Stimulated activated CD8-positive, alpha-beta memory T cell treated with anti-CD3 and anti-CD28 coated beads, Interleukin-15, amount 100 ng/mL, for 4 hours (primary cell): ENCODE measurements at places on chromosomes 16 and 17.

- DNase-seq: no peak
Observed at GRCh38 chr17:59890720-59891119, 2.0 kb downstream of the TUBD1 start.

GRCh38 chr17:51010173-51010675 lies 110.4 kb downstream of the SPAG9 start:
- DNase-seq: no peak

- no peak for DNase-seq
Observed at GRCh38 chr16:5309946-5310611, 212.5 kb upstream of the EEF2KMT start.

DNA sequence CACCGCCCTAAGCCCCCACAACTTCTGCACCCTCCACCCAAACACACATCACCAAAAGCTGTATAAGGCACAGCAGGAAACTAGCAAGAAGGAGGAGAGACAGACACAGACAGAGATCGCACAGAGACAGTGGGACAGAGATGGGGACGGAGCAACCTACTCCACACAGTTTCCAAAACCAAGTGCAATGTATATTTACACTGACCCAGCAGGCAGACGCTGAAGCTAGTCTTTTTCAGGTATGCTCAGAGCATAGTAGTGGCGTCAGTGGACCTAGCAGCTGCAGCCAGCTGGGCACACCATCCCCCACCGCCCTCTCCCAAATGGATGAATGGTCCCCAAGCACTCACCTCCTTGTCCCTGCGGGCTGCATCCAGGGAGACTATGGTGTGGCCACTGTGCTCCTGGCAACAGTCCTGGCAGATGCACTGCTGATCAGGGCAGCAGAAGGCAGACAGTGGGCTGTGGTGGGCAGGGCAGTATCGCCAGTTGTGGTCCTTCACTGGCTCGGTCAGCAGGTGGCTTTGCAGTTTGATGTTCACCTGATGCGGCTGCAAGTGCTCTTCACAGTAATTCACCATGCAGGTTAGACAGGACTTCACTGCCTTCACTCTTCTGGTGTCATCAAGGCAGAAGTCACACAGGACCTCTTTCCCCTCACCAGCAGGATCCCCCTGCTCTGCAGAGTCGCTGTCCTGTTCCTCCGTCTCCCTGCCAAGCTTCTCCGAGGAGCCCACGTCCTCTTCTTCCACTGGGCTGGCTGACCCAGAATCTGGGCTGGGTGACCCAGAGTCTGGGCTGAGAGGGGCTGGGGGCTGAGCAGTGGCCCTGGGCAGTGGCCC lies 31.5 kb upstream of the FBXW10B start:
- DNase-seq: no peak

- no peak for DNase-seq
Observed at GRCh38 chr16:85312642-85313525, 200.6 kb upstream of the CIBAR2 start.

GRCh38 chr16:31880322-31880979 lies 6.8 kb downstream of the ZNF267 start:
- peak; percentile 23 for DNase-seq

GRCh38 chr16:57255686-57256415 lies 10.8 kb downstream of the ARL2BP start:
- DNase-seq: no peak

DNA sequence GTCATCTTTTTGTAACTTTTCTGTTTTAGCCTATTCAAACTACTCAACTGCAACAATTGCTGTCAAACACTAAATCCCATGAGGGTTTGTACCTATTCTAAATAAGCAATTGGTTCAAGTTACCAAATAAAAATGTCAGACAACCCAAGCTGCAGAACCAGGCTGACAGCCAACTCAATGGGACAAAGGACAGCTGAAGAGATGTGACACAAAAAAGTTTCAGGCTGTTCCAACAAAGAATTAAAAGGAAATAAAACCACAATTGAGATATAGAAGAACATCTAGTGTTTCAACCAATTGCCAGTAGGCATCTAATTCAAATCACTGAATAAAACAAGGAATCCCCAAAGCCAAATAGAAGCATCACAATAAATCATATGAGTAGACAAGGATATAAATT lies 49.3 kb downstream of the GRB7 start:
- no peak for DNase-seq

DNA sequence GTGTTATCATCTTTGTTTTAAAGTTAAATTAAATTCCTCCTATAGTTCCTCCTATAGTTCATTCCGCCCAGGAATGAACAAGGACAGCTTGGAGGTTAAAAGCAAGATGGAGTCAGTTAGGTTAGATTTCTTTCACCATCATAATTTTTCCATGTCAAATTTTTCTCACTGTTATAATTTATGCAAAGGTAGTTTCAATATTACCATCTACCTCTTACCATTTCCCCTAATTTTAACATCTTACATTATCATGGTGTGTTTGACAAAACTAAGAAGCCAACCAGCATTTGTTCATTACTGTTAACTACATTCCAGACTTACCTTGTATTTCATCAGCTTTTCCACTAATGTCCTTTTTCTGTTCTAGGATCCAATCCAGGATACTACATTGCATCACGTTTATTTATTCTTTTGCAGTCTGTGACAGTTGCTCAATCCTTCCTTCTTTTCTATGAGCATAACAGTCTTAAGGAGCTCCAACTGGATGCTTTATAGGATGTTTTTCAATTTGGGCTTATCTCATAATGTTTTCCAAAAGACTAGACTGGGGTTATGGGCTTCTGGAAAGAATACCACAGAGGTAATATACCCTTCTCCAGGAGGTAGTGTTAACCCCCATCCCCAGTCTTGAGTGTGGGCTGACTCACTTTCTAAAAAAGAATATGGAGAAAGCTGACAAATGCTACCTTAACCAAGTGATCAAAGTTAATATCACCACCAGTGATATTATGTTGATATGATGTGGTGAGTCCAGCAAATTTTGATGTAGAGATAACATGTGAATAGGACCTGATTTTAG lies 158.5 kb downstream of the PPM1E start:
- no peak for DNase-seq

- no peak for DNase-seq
Observed at GRCh38 chr17:20993863-20994778, 48.7 kb downstream of the USP22 start.

GRCh38 chr17:43524945-43525575 lies 21.1 kb downstream of the ETV4 start:
- no peak for DNase-seq

- no peak for DNase-seq
Observed at GRCh38 chr17:55735731-55736405, 13.2 kb upstream of the TMEM100 start.

DNA sequence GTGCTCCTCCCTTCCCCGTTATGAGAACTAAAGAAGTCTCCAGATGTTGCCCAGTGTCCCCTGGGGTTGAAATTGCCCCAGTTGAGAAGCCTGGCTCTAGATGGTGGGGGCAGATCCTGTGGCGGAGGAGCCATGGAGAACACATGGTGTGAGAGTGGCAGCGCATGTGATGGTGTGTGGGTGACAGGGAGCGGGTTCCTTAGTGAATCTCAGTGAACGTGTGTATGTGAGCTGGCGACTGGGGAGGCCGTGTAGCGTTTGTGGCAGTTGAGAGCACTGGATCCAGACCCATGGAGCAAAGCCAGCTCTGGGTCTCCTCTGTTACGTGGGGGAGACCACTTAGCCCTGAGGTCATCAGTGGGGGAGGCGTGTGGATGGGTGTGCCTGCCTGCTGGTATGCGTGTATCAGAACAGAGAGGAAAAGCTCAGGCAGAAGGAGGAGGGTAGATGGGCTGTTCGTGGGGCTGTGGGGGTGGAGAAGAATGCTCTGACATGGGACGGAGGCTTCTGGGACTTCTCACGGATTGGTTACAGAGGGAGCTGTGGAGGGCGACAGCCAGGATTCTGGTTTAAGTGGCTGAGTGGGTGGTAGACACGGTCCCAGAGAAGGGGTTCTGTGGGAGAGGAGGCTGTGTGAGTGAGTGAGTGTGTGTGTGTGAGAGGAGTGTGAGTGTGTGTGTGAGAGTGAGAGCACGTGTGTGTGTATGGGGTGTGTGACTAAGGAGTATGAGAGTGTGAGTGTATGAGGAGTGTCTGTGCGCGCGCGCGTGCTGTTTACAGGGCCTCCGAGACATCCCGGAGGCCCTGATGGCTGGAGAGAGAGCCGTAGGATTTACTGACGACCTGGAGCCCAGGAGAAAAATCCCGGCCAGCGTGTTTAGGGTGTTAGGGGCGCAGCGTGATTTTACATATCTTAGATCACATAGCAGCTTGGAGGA lies 193.8 kb downstream of the SNX29 start:
- no peak for DNase-seq

DNA sequence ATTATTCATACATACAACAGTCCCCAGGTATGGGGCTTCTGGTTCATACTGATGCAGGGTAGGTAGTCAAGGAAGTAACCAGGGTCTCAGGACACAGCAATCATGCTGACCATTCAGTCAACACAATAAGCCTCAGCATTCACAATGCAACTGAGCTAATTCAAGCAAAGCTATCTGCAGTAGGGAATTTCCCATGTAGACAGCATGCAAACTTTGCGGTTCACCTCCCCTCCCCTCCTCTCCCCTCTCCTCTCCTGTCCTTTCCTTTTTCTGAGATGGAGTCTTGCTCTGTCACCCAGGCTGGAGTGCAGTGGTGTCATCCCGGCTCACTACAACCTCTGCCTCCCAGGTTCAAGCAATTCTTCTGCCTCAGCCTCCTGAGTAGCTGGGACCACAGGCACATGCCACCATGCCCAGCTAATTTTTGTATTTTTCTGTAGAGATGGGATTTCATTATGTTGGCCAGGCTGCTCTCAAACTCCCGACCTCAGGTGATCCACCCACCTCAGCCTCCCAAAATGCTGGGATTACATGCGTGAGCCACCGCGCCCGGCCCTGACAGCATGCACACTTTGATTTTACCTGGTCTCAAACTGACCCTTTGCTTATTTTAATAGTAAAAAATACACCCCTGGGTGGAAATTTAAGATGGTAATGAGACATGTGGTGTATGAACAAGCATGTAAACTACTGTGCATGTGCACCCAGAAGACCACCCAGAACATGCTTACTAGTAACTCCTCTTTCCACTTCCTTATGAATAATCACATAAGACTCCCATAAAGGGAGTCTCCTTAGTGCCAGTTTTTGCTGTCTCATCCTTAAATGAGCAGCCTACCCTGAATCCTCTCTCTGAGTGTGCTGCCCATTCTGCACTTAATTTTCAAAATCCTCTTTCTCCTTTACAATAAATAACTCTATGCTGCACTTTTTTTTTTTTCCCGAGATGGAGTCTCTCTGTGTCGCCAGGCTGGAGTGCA lies 9.3 kb upstream of the RNF135 start:
- DNase-seq: no peak

GRCh38 chr16:48361012-48361411 lies 24.2 kb downstream of the SIAH1 start:
- DNase-seq: no peak

DNA sequence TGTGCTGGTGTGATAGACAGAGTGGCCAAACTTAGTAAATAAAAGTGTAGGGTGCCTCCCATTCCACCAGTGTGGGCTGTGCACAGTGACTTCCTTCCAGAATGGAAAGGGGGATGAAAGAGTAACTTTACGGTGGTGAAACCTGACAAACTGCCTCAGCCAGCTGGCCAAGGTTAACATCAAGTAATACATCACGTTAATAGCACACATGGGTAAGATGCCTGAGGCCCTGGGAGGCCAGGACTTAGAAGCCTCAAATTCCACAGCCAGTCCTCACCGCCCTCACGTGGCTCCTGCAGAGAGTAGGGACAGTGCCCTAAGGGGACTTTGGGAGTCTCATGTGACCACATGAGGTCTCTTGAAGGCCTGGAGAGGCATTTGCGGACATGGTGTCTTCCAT lies 14.1 kb downstream of the RMI2 start:
- DNase-seq: no peak

DNA sequence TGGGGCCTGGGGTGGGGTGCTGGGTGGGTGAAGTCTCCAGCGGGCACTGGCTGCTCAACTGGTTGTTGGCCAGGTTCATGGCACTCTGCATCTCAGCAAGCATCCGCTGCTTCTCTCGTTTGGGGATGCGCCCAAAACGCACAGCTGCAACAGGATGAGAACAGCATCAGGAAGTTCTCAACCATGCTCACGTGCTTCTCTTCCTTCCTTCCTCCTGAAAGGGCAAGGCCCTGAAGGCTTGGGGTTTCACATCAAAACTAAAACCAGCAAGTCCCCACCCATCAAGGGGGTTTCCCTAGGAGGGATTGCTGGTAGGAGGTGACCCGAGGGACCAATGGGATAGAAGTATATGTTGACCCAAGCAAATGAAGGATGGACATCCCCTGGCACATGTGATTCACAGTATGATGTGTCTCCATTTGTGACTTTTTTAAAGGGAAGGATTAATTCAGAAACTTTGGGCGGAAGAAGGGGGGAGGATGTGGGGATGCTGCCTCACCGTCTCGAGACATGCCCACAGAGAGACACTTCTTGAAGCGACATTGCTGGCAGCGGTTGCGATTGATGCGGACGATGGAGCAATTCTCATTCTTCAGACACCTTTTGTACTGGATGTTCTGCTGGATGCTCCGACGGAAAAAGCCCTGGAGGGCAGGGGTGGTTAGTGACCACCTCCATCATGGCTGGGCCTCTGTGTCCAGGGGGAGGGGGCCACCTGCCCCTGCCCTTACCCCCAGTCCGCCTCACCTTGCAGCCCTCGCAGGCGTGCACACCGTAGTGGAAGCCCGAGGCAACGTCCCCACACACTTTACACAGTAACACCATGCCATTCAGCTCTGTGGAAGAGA lies 4.2 kb downstream of the NR1D1 start:
- peak; percentile 81 for DNase-seq

- DNase-seq: no peak
Observed at GRCh38 chr17:40944531-40944930, 7.1 kb upstream of the KRT23 start.

- DNase-seq: no peak
Observed at GRCh38 chr16:78225919-78226318, 126.5 kb downstream of the WWOX start.
